ENCODE measurements at places on chromosomes 4 and X.

- DNase-seq = no peak
Observed at GRCh38 chrX:151019856-151020255, 36.7 kb downstream of the HMGB3 start.

DNA sequence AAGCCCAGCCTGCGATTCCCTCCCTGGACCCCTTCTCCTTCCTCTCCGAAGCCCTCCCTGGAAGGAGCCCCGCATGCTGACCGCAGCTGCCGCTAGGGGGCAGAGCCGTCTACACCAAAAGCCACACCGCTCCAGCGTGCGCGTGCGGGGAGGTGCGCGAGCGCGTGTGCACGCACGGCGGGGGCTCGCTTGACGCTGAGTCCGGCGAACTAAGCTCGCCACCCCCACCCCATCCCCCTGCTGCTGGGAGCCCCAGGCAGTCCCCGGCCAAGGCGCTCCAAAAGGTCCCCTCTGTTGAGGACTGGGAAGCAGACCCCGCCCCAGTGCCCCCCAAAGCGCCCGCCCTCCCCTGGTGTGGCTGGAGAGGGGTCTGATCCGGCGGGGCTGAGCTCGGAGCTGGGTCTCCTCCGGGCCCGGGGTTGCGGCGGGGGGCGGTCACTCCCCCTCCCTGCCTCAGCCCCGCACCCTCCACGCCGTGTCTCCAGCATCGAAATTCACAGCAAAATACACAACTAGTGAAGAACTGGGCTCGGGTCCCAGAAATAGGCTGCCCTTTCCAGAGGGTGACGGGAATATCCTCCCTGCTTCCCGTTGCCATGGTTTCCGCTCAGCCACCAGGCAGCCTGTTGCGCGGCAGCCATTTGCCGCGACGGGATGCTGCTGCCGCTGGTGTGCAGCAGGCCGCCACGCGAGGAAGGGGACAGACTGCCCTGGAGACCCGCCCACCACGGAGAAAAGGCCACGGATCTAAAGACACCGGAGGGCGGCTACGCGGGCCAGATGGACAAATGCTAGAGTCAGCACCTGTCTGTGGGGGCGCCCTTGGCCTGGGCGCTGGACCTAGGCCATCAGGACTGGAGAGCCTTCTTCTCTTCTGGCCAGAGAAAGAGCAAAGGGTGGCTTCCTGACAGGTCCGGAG is 11.2 kb upstream of the CCNQ start:
- DNase-seq = peak; percentile 33

GRCh38 chrX:70084592-70085240 is 22.5 kb downstream of the OTUD6A start:
- no peak for DNase-seq

DNA sequence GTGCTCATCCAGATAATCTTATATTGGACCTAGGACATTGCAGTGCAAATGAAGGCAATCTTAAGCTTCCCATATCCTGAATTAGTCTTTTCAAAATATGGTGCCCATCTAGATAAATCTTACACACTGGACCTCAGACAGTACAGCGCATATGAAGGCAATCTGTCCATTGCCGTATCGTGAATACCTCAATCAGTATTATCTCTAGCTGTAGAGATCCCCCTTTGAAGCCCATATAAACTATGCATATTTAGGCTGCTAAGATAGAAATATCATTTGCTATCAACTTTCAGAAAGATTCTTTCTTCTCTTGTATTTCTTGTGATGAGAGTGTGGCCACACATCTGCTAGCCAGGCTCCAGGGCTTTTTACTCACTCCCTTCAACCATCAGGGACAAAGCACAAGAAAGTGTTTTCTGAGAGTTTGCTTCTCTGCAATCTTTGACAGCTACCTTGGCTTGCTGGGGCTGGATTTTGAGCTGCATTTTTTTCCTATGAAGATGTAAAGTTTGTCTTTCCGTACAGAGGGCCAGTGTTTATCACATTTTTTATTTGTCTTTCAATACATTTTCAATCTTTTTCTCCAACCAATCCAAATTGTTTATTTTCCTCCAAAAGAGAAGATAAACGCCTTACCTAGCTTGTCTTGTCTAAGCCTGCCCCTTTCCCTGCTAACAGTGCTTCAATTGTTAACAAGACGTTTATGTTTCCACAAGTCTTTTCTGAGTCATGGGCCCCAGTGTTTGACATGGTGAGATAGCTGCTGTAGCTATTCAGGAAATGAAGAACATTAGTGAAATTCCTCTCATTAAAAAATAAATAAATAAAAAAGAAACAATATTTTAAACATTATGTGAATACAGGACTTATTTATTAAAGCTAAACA is 57.6 kb upstream of the FAT1 start:
- no peak for DNase-seq

GRCh38 chrX:52437212-52437611 is 58.4 kb upstream of the XAGE1A start:
- no peak for DNase-seq

DNA sequence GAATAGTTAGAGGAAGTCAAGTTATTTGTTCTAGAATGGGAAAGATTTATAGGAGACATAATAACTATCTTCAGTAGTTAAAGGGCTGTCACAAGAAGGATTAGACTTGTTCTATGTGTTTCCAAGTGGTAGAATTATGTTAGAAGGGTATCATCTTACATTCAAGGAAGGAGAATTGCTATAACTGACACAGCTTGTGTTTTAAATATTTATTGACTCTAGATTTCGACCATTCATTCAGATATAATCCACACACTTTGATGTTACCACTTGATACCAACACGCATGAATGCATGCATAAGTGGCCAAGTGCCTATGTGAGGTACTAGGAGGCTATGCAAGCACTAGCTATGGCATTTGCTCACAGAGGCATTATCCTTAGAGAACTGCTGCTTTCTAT is 122.7 kb downstream of the CCNB3 start:
- no peak for DNase-seq

DNA sequence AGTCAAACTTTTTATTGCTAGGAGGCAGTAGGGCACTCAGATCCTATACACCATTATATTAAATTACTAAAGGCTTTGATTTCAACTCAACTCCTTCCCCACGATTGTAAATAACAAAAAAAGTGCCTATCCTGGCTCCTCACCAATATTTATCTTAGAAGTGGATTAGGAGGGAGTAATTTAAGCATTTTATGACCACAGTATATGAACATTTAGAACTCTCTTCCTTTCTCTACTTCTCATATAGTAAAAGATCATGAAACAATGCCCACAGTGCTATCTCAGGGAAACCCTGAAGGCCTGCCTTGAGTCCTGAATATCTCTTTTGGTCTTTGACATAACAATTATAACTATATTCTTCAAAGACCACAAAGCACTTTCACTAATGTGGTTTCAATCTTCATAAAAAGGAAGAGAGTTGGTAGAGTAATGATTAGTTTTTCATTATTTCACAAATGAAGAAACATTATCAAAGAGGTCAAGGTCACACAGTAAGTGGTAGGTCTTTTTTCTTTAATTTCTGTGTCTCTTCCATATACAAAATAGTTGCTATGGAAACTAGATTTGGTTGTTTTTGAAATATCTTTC is 29.1 kb upstream of the ADH1C start:
- no peak for DNase-seq

DNA sequence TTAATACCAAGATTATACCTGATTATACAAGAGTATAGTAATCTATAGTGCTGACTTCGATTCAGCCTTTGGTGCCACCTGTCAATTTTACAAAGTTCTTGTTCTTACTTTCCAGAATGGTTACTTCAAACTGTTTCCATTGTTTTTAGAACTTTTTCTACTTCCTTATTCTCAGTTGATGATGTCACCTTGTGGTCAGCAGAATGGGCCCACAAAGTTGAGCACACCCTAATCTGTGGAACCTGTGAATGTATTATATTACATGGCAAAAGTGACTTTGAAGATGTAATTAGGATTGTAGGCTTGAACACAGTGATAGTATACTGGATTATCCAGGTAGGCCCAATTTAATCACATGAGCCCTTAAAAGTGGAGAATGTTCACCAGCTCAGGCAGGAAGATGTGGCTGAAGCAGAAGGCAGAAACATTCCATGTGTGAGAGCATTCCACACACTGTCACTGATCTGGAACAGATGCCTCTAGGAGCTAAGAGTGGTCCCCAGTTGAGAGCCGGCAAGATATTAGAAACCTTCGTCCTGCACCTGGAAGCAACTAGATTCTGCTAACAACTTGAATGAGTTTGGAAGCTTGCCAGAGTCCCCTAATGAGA is 6.3 kb upstream of the SGMS2 start:
- no peak for DNase-seq

GRCh38 chr4:170398218-170398617 is 308.5 kb upstream of the AADAT start:
- DNase-seq = no peak

- DNase-seq = no peak
Observed at GRCh38 chr4:117134386-117134785, 49.0 kb upstream of the TRAM1L1 start.

- no peak for DNase-seq
Observed at GRCh38 chr4:158299459-158300007, 89.2 kb downstream of the TMEM144 start.

- peak; percentile 83 for DNase-seq
Observed at GRCh38 chrX:19514791-19515614, at the start of gene MAP3K15. TSS of gene MAP3K15 (minus strand) at chrX:19515508. CDS start at chrX:19515261, 247 bp downstream.

GRCh38 chr4:163523791-163524365 is 29.4 kb downstream of the TMA16 start:
- DNase-seq = no peak

DNA sequence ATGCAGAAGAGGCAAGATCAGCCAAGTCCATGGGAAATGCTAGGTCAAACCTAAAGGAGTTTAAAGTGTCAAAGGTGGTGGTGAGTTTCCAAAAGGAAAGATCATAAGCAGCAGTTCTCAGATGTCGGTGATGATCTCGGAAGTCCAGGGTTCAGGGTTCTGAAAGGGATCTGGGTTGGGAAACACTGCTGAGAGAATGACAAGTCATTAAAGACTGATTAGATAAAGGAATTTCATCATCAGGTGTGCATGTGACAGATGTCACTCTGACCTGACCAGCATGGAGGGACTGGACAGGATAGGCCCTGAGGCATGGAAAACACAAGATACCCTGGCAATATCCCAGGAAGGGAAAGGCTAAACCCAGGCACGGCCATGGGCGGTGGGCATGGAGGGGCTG is 195.7 kb upstream of the TBL1X start:
- no peak for DNase-seq

DNA sequence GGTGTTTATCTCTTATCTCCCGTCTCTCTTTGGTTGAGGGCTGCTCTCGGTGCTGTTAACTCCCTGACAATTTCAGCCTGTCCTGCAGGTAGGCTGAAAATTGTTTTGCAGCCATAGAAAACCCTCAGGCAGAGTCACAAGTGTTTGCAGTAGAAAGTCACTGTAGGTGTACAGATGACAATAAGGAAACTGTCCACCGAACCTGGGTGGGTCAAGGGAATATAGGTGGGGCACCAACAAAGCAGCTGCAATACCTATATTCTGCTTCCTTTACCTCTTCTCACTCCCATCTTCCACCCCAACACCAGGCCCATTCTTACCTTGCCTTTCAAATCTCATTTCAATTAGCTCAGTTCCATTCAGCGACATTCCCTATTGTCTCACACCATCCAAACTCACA is 381.8 kb downstream of the PPP1R2C start:
- DNase-seq = no peak

GRCh38 chr4:33262824-33263223 is 2542.7 kb downstream of the PCDH7 start:
- no peak for DNase-seq

DNA sequence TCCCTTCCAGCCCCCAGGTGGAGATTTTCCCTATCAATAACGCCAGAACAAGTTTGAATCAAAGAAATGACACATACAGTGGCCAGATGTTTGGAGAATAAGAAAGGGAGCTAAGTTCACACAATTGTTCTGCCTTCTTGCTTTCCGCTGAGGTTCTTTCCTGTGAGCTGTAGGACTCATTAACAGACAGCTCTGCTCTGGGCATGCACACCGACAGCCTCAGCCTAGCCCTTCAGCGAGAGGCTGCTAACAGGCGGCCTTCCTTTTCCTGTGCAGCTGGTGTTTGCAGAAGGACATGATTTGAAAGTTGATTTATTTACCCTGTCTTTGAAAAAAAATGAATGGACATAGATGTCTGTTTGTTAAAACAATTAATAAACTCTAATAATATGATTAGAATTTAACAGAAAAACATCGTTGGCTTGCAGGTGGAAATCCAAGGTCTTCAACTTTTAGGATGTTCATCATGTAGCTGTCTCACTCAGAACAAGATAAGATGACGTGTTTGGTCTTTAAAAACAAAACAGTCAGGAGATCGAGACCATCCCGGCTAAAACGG is 183.3 kb downstream of the KDR start:
- no peak for DNase-seq

GRCh38 chrX:133254666-133255065 is 36.5 kb upstream of the TFDP3 start:
- no peak for DNase-seq

DNA sequence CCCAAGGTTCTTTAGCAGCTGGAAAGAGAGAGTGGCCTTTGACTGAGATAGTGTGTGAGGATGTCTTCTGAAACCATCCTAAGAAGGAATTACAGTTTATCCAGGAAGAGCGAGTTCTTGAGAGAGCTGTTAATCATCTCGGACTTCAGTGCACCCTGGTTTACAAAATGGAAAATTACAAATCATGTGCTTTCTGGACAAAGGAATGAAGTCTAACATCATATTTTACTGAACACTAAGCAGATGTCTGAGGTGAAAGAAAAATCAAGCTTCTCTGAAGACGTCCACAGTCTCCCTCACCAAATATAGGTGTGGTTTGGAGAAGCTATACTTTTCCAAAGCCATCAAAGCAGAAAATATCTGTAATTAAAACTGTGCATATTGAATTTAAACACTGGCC is 30.8 kb upstream of the CYP2U1 start:
- DNase-seq = no peak

DNA sequence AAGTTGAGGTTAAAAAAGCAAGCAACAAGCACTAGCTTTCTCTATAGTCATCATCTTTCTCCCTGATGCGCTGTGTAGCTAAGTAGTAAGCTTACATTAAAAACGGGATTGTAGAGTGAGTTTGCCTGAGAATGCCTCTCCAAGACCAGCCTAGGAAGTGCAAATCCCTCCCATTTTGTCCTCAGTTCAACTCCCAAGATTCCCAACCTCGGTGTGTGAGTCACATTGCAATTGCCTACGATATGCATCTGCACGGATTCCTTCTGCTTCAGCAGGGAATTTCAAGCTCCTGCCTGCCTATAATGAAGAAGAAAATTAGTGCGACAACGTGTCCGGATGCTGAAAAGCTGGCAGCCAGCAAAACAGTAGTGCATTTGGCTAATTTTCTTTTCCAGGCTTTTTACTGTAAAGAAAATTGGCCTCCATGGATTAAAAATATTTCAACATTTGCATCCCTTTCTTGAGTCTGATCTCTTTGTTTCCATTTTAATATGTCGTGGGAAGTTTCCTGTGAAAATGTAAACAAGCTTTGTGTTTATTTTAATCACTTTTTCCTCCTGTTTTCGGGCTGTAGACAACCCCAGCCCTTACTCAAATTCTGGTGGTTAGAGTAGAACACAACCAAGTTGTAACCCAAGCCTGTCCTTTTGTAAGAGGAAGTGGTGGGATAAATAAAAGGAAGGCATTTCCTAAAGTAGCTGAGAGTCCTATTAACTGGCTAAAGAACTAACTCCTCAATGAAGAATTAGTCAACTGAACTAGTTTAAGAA is 58.4 kb upstream of the TET2 start:
- DNase-seq = peak; percentile 14

GRCh38 chr4:8882239-8882638 is 10.6 kb upstream of the HMX1 start:
- DNase-seq = no peak

Measured in lower leg skin (tissue), 4 donors.